ENCODE measurements at places on chromosomes 13 and 19.

GRCh38 chr13:24165746-24166145 is 5.2 kb downstream of the SPATA13 start:
- no peak for DNase-seq

DNA sequence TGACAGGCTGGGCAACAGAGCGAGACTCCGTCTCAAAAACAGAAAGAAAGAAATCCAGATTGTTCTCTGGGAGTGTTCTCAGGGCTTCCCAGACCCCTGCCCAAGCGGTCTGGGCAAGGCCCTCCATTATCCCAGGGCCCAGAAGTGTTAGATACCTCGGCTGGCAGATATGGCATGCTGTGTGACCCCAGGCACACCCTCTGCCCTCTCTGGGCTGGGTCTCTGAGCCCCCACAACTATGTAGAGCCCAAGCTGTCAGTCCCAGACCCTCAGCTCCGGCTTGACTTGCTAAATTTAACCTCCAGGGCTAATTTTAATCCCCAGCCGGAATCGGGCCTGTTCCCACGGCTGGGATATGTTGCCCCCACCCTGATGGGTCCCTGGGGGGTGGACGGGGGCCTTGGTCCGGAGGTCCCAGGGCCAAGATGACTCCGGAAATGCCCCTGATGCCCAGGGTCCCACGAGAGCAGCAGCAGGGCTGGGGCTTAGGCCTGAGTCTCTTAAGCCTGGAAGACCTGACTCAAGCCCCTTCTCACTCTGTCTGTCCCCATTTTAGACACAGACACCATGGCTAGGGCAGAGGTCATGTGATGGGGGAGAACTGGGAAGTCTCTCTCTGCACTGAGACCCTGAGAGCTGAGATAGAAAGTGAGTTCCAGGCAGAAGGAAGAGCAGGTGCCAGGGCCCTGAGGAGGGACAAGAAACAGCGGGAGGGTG is 14.5 kb upstream of the TMEM161A start:
- DNase-seq = no peak

DNA sequence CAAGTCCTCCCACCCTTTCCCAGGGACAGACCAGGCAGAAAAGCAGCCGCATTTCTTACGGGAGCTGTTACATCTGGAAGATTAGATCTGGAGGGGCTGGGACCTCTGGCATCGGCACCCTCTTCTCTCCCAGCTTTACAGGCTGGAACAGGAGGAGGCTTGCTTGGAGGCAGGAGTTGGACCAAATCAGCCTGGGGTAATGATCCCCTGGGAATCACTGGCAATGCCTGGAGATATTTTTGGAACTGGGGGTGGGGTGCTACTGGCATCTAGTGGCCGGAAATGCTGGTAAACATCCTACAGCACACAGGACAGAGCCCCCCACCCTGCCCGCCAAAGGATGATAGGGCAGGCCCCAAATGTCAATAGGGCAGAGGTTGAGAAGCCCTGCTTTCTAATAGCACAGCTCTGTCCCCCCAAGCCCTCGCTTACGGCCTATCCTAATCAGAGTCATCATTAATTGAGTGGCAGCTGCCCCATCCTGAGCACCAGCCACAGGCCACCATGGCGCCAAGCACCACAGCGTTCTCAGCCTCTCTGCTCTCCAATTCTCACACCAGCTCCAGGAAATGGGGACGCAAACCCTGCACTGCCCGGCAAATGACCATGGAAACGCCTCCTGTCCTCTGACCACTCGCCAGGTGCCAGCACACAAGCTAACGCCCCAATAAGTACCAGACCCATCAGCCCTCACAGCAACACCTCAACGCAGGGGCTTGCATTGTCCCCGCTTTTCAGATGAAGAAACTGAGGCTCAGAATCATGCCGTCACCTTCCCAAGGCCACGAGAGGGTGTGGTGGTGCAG is 20.6 kb downstream of the LRRC4B start:
- DNase-seq = no peak

- DNase-seq = peak; percentile 45
These were observed 80.1 kb downstream of the ZNF486 start for GRCh38 chr19:20247016-20247683.

GRCh38 chr19:3622224-3622623 is 4.4 kb downstream of the CACTIN start:
- no peak for DNase-seq

DNA sequence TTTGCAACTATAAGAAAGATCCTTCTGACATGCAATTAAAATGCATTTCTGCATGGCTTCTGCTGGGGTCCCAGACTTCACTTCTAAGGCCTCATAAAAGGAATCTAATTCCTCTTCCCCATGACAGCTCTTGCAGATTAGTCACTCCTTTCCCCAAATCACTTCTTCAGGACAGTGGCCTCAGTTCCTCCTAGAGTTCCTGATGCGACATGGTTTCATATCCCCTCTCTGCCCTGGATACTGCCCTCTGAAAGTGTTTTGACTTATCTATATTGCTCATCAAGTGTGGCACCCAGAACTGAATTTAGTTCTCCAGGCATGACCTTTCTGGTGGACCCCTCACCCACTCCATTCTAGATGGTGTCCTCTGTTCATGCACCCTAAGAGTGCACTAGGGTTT is 238.1 kb downstream of the FOXO1 start:
- no peak for DNase-seq

GRCh38 chr13:52810011-52810410 is 38.4 kb downstream of the PCDH8 start:
- DNase-seq = no peak

DNA sequence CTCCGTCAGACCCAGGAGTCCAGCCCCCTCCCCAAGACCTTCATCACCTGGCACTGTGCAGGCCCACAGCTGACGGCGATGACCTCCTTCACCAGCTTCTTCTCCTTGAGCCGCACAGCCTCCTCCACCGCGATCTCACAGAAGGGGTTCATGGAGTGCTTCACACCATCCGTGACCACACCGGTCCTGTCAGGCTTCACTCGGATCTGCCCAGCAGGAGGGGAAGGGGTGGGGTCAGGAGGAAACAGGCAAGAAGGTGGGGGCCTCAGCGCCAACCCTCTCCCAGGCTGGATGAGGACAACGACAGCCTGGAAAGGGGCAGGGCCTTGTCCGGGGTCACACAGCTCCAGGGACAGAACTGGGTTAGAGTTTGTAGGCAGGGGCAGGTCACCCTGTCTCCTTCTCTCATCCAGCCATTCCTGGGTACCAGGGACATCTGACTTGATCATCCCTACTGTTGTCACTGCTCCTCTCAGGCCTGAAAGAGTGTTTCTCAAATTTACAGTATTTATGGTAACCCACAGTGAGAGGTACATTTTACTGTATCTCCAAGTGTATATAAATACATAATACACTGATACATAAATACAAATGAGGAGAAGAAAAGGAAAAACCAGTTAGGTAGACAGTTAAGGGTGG is 12.0 kb downstream of the ETFB start:
- no peak for DNase-seq

- peak; percentile 72 for DNase-seq
These were observed 2.3 kb upstream of the N4BP2L1 start for GRCh38 chr13:32430018-32430747.

DNA sequence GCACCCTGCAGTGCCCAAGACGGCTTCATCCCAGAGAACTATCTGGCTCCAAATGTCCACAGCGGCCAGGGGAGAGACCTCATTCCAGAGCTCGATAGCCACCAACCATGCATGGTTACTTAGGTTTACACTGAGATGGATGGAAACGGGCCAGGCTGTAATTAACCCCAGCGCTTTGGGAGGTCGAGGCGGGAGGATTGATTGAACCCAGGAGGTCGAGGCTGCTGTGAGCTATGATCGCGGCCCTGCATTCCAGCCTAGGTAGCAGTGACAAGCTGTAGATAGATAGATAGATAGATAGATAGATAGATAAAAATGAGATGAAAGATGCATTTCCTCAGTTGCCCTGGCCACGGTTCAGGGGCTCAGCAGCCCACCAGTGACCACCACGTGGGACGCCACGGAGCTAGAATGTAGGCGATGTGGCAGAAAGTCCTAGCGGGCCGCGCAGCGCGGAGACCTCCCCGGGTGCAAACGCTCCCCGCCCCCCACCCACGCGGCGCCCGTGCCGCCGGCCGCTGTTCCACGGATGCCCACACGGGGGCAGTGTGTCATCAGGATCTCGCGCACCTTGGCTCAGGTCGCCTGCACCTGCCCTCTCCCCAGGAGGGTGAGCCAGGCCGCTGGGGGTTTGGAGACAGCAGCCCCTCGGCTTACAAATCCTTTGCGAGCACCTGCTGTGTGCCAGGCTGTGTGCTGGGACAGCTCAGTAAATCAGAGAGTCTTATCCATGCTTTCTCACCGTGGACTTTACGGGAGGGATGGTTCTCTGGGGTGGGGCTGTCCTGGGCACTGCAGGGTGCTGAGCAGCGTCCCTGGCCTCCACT is 13.5 kb upstream of the TLE5 start:
- DNase-seq = peak; percentile 62

DNA sequence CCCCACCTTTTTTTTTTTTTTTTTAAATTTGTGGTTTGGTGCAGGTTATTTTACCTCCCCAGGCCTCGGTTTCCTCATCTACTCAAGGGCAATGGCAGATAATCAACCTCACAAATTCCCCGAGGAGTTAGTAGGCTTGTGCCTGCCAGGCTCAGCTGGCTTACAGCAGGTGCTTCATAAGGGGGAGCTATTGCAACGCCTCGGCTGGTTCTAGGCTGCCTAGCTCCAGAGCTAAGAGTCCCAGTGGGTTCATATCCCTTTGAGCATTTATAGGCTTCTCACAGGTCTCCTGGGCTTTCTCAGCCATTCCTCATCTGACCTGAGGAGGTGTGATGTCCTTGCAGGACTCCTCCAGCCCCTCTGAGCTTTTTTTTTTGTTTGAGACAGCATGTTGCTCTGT is 10.6 kb downstream of the BCKDHA start:
- DNase-seq = peak; percentile 37

DNA sequence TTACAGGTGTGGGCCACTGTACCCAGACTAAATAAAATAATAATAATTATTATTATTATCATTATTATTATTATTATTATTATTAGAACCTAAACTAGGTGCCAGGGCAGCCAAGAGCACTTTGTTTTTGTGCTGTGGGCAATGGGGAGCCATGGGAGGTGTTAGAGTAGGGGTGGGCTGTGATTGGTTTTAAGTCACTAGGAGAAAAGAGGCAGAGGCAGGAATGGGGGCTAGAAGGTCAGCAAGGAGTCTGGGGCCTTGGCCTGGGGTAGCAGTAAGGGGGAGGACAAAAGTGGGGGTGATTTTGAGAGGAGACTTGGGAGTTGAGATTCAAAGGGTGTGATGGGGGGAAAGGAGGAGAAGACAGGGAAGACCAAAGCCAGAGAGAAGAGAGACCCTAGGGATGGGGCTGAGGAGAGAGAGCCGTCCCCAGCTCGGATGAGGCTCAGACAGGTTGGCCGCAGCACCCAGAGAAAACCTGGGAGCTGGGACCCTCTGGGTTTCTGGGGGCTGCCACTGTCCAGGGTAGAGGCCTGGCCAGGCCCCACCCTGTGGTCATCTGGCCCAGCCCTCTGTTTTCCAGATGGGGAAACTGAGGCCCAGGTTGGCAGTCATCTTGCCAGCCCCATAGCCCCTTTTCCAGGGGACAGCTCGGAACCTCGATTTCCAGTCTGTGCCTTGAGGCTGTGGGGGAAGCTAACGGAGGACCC is 17.8 kb upstream of the BTBD2 start:
- no peak for DNase-seq

DNA sequence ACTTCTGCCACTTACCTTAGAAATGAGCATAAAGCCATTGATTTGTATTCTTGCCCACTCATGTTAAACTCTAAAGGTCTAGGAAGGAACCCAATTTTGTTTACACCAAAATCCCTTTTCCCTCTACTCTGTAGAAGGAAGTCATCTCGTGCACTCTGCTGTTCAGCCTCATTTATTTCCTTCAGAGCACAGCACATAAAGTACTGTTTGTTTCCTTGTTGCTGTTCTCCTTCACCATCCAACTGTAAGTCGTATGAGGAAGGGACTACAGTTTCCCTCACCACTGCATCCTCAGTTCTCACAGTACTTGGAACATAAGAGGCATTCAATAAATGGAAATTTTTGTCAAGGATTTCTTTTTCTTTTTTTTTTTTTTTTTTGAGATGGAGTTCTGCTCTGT is 24.6 kb downstream of the CDADC1 start:
- no peak for DNase-seq

DNA sequence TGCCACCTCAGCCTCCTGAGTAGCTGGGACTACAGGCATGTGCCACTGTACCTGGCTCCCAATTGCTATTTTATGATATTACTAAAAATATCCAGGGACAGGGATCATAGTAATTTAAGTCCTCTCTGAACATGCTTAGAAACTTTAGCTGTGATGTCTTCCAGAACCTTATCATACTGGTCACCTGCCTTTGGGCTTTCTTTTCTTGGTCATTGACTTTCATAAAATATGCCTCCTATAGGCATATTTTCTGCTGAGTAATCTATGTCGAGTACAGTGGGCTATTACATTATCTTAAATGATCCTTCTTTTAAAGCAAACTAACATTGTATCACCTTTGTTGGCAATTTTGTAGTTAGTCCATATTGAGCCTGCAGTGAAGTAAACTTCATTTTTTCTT is 6.2 kb downstream of the UCHL3 start:
- DNase-seq = no peak

DNA sequence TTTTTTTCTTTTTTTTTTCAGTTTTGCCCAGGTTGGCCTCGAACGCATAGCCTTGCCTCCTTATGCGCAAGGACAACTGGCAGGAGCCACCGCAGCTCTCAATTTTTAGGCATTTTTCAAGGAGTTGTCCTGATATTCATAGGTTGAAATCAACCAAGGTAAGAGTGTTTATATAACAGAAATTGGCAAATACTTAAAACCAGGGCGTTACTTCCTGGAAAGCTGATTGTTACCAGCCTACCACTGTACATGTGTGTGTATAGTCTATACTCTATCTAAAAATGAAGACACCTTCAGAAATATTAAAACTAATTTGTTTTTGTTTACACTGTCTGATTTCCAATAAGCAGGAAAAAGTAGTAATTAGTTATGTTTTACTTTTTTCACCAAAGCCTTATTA is 39.2 kb downstream of the GPC6 start:
- DNase-seq = no peak

DNA sequence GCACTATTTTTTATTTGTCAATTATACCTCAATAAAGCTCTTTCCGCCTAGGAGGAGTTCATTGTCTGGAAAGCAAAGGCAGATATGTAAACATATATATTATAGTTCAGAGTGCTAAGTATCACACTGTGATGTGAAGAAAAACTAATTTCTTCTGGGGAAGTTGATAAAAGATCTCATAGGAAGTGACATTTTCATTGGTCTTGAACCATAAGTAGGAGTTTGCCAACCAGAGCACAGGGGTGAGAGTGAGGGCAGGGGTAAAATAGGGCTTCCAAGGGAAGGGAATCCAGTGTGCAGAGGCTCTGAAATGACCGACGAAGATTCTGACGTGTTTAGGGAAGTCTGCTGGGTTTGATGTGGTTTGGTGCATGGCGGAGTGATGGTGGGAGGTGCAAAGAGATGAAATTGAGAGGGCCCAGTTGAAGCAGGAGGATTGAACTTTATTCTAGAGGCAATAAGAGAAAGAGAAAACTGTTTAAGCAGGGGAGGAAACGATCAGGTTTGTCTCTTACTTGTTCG is 780 bp upstream of the GTF2F2 start:
- peak; percentile 69 for DNase-seq

All from hematopoietic multipotent progenitor cell treated with erythropoietin and hydrocortisone succinate and interleukin-3 and kit ligand, for 4 days (in vitro differentiated cells).